MV-4-11 (cell line): ENCODE measurements at places on chromosomes 5 and 9.

- no peak for DNase-seq
Measured at GRCh38 chr9:16787724-16788123, 82.7 kb downstream of the BNC2 start.

- no peak for DNase-seq
Measured at GRCh38 chr9:90309809-90310520, 332.7 kb downstream of the DIRAS2 start.

- no peak for DNase-seq
Measured at GRCh38 chr9:16121601-16122286, 568.9 kb downstream of the CCDC171 start.

DNA sequence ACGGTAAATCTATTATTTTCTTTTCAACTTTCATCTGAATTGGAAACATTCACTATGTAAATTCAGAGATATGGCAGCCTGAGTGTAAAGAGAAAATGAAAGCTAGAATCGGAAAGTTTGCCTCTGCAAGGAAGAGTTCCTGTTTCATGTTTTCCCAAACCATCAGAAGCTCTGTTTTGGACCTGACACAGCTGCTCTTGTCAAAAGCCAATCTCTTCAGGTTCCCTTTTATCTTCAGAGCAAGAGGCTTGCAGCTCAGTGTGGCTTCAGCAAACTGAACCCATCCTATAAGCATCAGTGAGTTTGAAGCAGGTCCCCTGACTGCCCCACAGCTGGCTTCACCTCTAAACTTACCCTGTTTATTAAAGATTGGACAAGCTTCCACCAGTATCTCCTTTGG is 1099.7 kb downstream of the DTWD2 start:
- peak; percentile 74 for DNase-seq

DNA sequence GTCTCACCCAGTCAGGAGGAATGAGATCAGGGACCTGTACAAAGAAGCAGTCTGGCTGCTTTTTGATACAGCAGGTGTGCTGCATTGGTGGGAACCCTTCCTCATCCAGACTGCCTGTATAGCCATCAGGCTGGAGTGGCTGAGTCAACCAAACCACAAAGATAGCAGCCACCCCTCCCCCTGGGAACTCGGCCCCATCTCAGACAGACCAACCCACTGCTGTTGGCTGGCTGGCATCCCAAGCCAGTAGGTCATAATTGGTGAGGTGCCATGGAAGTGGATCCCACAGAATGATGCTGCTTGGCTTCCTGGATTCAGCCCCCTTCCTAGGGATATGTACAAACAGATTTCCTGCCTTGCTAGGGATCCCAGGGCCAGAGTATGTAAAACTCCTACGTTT is 60.9 kb downstream of the YTHDC2 start:
- DNase-seq: no peak

DNA sequence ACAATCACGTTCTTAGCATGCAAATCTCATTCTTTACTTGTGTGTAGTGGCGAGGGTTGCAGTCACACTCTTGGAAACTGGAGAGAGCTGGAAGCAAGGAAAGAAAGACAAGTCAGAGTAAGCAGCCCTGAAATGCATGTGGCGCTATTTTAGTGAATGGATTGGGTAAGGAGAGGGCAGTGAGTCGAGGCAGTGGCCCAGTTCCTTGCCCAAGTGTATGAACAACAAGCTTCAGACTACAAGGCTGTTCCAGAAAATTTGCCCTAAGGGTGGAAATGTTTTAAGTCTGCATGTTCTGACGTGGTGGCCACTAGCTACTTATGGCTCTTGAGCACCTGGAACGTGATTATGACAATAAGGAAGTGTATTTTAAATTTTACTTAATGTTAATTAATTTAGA is 59.4 kb upstream of the PTPN3 start:
- DNase-seq: no peak

- no peak for DNase-seq
Measured at GRCh38 chr5:160367261-160367660, 3.2 kb downstream of the C1QTNF2 start.

- peak; percentile 72 for DNase-seq
Measured at GRCh38 chr5:154970759-154971158, 29.9 kb downstream of the MRPL22 start.

- no peak for DNase-seq
Measured at GRCh38 chr9:127121628-127122175, 733 bp downstream of the ANGPTL2 start.

DNA sequence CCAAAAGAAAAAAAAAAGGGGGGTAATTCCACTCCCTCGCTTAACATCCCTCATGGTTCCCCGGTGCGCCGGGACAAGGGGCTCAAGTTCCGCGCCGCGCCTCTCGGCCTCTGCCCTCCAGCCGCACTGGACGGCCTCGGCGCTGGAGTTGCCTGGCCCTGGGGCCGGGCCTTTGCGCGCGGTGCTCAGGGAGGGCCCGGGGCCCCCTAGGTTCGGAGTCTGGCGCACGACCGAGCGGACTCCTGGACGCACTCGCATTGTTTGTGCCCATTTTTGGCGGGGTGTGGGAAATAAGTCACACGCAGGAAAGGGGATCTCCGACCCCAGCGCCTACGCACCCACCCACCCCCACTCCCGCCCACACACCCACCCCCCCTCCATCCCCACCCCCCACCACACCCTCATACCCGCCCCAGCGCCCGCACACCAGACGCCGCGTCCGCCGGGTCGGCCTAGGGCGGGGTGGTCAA is 381 bp downstream of the MED22 start:
- DNase-seq: peak; percentile 29

- DNase-seq: peak; percentile 84
Measured at GRCh38 chr5:61866930-61867329, 439.1 kb upstream of the KIF2A start.

DNA sequence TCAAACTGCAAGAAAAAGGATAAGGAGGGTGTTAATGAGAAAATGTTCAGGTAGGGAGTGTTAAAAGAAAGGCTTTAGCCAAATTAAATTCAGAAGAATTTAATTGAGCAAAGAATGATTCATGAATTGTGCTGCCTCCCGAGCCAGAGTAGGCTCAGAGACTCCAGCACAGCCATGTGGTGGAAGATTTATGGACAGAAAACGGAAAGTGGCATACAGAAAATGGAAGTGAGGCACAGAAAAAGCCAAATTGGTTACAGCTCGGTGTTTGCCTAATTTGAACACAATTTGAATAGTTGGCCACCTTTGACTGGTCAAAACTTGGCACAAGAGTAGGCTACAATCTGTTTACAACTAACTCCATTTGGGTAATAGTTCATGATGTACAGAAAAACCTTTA is 9.6 kb upstream of the SLC30A5 start:
- DNase-seq: peak; percentile 62

GRCh38 chr5:132258102-132259068 is 889 bp downstream of the PDLIM4 start:
- no peak for DNase-seq

DNA sequence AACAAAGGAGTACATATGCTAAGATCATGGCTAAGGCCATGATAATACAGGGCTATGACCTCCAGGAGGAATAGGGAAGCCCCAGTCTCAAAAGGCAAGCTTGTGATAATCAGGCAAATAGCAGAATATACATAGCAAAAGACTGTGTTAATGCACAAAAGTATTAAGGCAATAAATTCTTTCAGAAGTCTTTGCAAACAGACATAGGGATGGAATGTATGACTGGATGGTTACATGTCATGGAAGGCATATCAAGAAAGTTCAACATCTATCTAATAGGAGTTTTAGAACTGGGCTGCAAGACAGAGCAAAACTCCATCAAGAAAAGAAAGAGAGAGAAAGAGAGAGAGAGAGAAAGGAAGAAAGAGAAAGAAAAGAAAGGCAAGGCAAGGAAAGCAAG is 264.5 kb upstream of the CDH6 start:
- DNase-seq: no peak

DNA sequence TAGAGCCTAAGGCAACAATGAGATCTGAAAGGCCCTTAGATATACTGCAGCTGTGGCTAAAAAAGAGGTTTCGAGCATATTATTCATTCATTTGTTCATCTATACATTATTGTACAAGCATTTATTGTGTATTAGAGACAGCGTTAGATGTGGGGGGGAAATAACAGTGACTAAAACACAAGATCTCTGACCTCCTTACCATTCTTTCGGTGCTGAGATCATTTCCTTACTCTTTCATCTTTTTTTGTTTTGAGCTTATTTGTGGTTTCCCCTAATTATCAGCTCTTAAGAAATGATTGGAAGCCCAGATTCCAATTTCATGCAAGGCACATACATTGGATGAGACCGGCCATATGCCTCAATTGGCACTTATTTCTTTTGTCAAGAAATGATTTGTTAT is 113.2 kb downstream of the SEC61B start:
- no peak for DNase-seq

- DNase-seq: no peak
Measured at GRCh38 chr5:1730487-1730847, 69.2 kb downstream of the MRPL36 start.

DNA sequence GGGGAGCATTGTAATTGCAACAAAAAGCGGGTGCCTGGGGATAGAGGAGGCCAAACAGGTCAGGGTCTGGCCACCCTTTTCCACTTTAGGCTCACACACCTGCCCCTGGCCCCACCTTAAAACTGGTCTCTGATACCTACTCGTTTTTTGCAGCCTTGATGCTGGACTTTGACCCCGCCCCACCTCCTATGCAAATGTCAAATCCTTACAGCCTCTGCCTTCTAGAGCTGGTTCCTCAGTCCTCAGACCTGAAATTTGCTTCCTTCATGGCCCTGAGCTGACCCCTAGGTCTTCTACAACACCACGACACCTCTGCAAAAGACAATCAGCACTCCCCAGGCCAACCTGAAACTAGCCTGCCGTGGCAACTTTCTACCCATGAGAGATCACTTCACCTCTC is 37.7 kb downstream of the SMIM23 start:
- DNase-seq: no peak

- DNase-seq: peak; percentile 94
Measured at GRCh38 chr5:116454417-116454927, 120.2 kb downstream of the SEMA6A start.

DNA sequence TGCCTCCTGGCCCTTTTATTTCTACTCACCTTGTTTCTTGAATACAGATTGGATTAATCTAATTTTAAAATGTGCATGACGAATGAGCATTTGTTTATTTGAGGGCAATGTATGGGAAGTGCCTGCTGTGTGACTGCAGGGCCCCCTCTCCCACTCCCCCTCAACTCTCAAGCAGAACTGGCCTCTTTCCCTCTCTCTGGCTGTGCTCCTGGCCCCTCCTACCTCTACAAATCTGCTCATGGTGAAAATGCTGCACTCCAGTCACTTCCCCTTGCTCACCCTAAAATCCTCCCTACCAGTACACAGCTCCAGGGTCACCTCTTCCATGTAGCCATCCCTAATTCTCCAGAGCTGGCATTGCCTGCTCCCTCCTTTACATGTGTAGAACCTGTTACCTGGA is 17.2 kb upstream of the NDST1 start:
- DNase-seq: no peak

- no peak for DNase-seq
Measured at GRCh38 chr9:76313771-76314170, 80.5 kb downstream of the RFK start.

- DNase-seq: no peak
Measured at GRCh38 chr5:131521252-131521651, 113.8 kb downstream of the RAPGEF6 start.

- DNase-seq: no peak
Measured at GRCh38 chr9:81693671-81694378, 4.5 kb upstream of the TLE1 start.

DNA sequence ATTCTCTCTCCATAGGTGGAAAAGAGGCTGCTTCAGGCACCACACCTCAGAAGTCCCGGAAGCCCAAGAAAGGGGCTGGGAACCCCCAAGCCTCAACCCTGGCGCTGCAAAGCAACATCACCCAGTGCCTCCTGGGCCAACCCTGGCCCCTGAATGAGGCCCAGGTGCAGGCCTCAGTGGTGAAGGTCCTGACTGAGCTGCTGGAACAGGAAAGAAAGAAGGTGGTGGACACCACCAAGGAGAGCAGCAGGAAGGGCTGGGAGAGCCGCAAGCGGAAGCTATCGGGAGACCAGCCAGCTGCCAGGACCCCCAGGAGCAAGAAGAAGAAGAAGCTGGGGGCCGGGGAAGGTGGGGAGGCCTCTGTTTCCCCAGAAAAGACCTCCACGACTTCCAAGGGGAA is 16.4 kb downstream of the CD74 start:
- DNase-seq: no peak

DNA sequence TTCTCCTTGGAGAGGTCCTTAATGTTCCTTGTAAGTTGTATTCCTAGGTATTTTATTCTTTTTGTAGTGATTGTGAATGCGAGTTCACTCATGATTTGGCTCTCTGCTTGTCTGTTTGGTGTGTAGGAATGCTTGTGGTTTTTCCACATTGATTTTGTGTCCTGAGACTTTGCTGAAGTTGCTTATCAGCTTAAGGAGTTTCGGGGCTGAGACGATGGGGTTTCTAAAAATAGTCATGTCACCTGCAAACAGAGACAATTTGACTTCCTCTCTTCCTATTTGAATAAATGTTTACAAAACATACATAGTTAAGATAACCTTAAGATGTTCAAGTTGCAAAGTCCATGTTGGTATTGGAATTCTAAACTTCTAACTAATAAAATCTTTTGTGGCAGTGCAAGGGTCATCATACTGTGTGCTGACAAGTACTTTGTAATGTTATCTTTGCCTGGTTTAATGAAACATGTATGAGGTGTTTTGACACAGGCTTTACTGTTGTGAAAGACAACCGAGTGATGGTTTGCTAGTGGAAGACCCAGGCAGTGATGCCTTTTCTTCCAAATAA is 286.2 kb downstream of the MRPS30 start:
- no peak for DNase-seq

- no peak for DNase-seq
Measured at GRCh38 chr5:10623305-10623910, 59.5 kb downstream of the ANKRD33B start.

DNA sequence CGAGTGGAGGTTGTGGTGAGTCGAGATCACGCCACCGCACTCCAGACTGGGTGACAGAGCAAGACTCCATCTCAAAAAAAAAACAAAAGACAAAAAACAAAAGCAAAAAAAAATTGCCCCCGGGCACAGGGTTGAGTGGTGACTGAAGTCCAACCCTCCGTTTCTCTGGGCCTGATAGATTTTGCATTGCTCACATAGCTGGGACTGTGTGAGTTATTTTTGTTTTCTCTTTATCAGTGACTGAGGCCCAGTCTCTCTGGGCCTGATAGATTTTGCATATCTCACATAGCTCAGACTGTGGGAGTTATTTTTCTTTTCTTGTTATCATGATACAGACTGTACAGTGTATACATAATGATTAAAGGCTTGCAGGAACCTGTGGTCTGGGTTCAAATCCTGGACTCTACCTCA is 2.6 kb upstream of the SLC28A3 start:
- no peak for DNase-seq

DNA sequence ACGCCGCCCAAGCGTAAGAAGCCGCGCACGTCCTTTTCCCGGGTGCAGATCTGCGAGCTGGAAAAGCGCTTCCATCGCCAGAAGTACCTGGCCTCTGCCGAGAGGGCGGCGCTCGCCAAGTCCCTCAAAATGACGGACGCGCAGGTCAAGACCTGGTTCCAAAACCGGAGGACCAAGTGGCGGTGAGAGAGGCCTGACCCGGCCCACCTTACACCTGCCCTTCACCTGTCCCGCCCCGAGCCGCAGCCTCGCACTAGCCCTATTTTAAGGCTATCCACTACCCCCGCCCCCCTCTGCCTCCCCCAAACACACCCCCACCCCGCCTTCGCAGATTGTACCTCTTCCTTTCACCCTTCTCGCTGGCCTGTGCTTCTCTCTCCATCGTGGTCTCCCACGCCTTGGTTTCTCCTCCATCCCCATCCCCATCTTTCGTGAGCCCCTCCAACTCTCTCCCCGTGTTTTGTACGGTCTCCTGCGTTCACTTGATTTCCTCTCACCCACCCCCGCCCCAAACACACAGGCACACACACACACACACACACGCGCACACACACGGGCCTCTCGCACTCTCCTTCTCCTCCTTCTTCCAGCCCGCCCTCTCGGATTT is 1.3 kb downstream of the TLX3 start:
- DNase-seq: no peak
